Progenitor cell of endocrine pancreas (in vitro differentiated cells): ENCODE measurements at places on chromosomes 12 and 14.

- DNase-seq = no peak
Measured at GRCh38 chr12:132510111-132510724, 20.3 kb downstream of the FBRSL1 start.

DNA sequence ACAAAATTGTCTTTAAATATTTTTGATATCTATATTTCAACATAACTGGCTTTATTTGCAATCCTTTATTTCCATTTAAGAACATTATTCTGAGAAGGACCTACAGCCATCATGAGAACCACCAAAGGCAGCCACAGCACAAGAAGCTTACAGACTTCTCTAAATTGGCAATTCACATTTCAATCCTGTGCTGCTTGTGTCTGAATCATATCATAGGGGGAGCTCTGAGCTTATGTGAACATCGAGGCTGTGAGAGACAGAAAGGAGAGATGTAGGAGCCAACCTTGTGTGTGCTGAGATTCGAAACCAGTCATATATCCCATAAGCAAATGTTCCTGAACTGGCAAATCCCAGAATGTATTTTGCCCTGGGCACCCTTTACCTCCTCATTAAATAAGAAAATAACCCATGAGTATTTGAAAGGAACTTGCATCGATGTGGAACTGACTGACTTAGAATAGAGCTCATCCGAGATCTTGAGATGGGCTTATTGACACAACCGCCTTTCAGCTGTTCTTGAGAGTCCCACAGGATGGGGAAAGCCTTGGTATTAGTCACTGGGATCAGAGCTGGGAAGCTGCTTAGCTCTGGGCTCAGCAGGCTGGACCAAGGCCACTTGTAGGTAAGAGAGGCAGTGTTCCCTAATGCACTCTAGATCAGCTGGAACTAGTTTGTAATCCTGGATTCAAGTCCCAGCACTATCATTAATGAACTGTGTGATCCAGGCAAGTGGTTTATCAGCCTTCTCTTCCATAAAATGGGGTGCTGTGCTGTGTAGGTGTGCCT lies 329.8 kb downstream of the CACNA1C start:
- no peak for DNase-seq

DNA sequence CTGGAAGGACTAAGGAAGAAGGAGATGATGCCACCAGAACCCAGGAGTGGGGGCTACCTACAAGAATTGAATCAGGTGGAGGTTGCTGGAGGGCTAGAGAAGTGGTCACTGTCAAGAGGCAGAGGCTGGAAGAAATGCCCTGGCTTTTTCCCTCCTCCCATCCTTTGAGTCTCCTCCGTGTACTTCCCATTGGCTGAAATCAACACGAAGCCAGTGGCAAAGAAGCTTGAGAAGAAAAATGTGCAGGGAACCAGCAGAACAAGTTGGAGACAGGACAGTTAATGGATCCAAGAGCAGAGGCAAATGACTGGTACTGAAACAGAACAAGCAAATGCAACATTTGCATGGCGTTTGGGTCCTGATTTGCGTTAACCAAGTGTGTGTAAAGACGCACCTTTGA lies 9.1 kb upstream of the FBLN5 start:
- DNase-seq = no peak

DNA sequence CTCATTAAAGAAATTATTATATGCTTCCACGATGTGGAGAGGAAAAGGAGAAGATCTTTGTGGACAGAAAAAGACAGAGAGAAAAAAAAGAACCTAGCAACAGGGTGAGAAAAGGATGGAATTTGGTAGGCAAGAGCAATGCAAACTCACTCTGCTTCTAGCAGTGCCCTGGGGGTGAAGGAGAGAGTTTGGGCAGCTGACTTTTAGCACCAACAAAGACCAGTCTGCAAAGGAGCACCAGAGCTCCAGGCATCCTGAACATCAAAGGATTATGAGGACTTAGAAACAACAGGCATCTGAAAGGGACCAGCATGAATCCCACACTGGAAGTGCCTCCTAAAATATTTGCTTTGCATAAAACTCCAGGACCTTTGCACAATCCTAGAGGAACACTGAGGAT lies 32.8 kb upstream of the RERG start:
- no peak for DNase-seq
